ENCODE measurements at places on chromosomes 3 and 15.

- DNase-seq, result no peak
These were observed 392.3 kb upstream of the CNTN6 start for GRCh38 chr3:700514-700913.

- no peak for DNase-seq
These were observed 20.6 kb downstream of the FAN1 start for GRCh38 chr15:30924353-30924752.

DNA sequence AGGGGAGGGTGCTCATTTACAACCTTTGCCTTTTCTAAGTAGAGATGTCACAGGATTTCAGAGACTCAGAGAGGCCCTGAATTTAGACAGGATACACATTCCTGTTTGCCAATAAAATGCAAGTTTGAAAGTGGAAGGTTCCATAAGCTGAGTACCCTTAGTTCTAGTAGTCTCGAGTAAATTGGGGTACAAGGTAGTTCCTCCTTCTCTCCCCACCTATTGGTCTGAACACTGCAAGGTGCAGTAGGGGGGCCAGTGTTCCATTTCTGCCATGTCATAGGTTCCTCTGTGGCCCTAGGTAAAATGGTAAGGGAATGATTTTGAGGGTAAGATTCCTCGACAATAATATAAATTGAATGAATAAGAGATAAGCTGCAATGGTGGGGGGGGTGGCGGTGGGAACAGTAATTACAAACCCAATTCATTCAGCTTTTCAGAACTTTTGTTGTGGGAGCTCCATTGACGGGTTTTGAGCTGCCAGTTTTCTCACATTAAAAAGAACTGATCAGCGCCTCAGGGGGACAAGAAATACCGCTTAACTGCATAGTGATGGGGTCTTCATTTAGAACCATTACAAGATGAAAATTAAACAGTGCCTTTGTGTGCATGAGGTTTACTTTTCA, 5.9 kb downstream of the SOX2 start:
- DNase-seq, result no peak

- DNase-seq, result no peak
These were observed 35.8 kb downstream of the BTD start for GRCh38 chr3:15637131-15637951.

DNA sequence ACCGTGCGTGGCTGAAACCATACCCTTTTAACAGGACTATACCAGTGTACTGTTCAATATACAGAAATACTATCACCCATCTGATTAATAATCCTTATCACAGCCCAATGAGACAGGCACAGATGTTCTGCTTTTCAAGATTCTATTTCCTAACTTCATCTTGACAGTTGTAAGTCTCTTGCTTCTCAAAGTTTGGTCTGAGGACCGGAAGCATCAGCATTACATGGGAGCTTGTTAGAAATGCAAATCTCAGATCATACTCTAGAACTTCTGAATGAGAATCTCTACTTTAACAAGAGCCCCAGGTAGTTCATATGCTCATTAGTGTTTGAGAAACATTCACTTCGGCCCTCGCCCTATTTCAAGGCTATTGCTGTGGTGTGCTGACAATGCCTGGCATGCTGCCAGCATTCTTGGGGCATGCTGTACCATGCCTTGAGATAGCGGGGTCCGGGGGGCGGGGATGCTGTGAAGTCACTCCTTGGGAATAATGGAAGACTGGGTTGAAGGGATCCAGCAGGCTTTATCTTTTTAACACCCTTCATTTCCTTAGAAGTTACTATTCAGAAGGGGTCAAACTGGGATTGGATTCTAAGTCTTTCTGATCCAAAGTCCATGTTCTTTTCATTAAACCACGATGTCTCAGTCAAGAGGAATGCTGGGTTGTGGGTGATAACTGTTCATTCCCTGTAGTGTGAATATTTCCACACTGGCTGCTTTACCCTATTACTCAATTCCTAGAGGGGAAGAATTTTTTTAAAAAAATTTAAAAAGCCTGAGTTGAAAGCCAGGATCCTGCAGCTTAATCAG, 194.7 kb downstream of the LPP start:
- DNase-seq, result no peak

Data from stimulated activated CD4-positive, alpha-beta T cell treated with anti-CD3 and anti-CD28 coated beads, Interleukin-4, amount 100 ng/mL, for 48 hours (primary cell).